ENCODE measurements at places on chromosomes 6 and 20.

DNA sequence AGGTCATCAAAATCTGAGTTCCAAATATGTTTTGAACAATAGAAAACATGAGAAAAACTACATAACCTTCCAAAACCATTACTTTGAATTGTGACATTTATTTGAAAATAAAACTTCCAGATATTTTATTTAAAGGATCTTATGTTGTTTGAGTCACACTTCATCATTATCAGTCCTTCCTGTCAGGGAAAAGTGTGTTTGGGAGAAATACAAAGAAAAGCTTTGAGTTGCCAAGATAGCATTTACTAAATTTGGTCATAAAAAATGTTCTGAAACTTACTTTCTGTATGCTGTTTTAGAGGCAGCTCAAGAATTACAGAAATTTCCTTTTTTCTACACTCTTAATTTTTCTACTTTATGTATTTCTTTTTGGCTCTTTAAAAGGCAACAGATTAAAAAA is 208.2 kb upstream of the RIN2 start:
- DNase-seq, result no peak

DNA sequence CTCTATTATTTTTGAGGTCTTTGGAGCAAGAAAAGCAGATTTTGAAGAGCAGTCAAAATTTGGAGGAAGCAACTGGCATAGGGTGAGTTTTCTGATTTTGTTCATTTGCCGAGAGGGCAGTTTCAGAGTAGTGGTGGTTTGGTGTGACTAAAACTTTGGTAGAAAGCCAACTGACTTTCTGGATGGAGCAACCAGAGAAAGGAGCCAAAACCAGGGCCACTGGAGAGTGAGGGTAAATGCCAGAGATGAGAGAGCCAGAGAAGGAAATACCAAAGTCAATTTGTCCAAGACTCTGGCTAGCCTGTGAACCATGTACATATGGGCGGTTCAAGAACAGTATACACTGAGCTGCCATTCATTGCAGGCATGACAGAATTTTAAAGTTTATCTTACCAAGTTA is 40.5 kb upstream of the ZBTB24 start:
- no peak for DNase-seq

DNA sequence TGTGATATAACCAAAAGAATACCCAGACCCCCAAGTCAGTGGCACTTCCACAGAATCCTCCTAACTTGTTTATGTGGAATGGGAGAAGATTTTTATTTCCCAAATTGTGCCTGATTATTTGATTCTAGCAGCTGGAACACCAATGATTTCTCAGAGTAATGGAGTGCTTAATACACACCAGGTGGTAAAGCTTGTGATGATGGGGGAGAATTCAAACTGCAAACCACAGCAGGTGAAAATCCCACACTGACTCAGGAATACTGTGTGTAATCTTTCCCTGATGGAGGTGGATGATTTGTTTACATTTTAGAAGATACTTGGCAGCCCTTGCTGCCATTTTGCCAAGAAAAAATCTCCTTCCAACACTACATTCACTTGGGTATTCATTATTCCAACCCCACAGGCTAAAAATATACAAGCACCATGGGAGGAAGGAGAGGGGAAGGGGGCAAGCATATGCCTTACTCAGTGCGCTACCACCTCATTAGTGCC is 212.7 kb upstream of the PLN start:
- DNase-seq, result no peak

- no peak for DNase-seq
Observed at GRCh38 chr6:12485226-12485764, 195.1 kb downstream of the EDN1 start.

- no peak for DNase-seq
Observed at GRCh38 chr6:20203561-20204511, 8.4 kb downstream of the MBOAT1 start.

- no peak for DNase-seq
Observed at GRCh38 chr6:76518443-76518842, 446.0 kb upstream of the IMPG1 start.

GRCh38 chr6:41785254-41785653 is 2.2 kb upstream of the TOMM6 start:
- DNase-seq, result no peak

DNA sequence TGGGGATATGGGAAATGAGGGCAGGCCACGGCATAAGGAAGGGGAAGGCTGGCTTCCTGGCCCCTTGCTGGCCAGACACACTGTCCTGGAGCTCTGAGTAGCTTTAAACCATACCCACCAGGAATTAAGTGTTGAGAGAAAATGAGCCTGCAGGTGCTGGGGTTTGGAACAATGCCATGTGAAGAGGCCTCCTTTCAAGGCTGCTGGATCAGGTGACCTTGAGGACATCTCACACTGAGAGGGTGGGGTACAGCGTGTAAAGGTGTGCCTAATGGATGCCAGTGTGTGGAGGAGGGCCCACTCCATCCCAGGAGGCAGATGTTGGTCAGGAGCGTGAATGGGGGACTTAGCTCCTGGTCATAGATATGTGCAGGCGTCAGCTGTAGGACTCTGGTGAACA is 74.8 kb upstream of the MLN start:
- no peak for DNase-seq

GRCh38 chr6:155412335-155412734 is 43.3 kb downstream of the NOX3 start:
- no peak for DNase-seq

- no peak for DNase-seq
Observed at GRCh38 chr6:133894795-133895358, 6.0 kb downstream of the TCF21 start.

- DNase-seq, result no peak
Observed at GRCh38 chr6:63795826-63796225, 160.2 kb downstream of the PHF3 start.

DNA sequence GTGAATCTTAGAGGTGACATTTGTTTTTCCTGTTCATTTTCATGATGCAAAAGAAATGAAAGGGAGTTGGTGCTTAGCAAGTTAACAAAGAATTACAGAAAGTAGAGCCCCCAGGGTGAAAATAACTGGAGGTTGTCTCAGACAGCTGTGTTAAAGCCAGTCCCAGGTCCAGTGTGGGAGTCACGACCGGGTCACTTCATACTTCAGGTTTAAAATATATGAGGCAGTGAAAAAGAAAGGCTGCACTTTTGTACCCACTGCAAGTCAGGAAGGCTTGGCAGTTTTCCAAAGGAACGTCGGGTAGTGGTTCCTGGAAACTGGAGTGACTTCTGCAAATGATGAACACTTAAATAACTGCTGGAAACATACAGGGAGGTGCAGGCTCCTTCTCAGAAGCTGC is 91.5 kb upstream of the THBS2 start:
- no peak for DNase-seq

- DNase-seq, result no peak
Observed at GRCh38 chr6:9523462-9523861, 891.4 kb downstream of the TFAP2A start.

DNA sequence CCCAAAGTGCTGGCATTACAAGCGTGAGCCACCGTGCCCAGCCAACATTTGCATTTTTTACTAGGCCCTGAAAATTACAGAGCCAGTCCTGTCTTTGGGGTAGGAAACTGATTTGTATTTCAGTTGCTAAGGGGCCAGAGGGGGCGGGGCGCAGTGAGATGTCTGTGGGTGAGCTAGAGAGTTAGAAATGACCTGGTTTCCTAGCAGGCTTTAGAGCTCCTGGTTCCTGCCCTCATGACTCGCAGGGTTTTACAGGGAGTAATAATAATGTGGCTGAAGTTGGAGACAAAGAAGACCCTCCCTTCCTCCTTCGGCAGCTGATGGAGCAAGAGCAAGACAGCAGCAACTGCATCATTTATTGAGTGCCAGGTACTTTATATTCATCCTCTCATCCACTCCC is 131.5 kb downstream of the TFAP2C start:
- DNase-seq, result no peak

GRCh38 chr6:5565971-5566370 is 304.7 kb downstream of the FARS2 start:
- no peak for DNase-seq

- no peak for DNase-seq
Observed at GRCh38 chr6:82415820-82416219, 52.2 kb downstream of the TPBG start.

GRCh38 chr6:74420221-74420620 is 724.2 kb downstream of the CD109 start:
- no peak for DNase-seq

GRCh38 chr6:69343851-69344250 is 453.0 kb downstream of the LMBRD1 start:
- DNase-seq, result no peak

DNA sequence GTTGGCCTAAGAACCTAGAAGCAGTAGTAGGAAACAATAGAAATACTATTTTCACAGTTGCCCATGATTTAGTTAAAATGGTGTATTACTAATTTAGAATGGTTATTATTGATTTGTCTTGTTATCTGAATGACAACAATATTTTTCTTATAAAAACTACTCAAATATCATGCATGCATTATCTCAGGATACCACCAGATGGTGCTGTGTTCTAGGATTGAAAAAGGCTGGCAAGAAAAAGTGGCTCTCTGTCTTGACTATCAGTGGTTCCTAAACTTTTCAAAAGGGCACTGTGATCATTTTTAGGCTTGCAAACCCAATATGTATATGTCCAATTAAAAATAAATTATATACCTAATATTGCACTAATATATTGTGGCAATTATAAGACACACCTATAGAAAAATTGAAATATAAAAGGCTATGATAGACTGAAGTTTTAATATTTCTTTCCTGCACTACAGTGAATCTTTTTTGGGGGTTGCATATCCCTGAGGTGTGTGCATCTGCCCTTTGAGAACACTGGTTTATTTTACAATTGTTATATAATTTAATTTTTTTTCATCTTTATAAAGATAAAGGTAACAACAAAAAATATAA is 131.7 kb upstream of the MLIP start:
- peak; percentile 34 for DNase-seq

DNA sequence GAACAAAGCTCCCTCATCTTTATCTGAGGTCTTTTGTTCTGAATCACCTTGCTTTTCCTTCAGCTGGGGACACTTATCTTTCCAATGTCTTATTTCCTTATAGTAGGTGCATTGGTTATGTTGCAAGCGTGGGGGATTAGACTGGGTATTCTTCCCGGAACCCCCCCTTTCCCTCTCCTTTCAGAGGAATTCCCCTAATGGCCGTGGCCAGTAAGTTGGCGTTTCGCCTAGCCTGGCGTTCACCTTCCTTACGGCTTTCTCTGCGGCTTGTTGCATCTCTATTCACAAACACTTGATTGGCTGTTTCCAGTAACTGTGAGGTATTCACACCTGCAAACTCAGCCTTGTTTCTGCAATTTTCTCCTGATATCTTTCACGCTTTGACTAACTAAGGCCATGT is 32.8 kb upstream of the FABP7 start:
- no peak for DNase-seq

DNA sequence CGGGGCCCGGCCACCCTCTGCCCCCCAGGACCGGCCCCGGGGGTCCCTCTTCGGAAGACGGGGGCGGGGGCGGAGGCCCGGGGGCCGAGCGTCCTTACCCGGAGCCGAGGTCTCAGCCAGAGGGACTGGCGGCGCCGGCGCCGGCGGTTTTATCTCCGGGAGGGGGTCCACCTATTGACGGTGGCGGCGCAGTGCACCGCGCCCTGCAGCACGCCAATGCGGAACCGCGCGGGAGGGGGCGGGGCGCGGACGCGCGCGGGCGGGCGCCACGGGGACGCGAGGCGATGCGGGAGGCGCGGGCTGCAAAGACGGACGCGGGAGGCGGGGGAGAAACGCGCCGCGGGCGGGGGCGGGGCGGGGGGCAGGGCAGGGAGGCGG is at the start of gene EEF1A2:
TSS of gene EEF1A2 (minus strand) at position 124 of the 378 bp plus-strand sequence. CDS start 1,320 bp downstream, outside the sequence.
- no peak for DNase-seq

- DNase-seq, result peak; percentile 50
Observed at GRCh38 chr20:50663095-50663821, 28.1 kb downstream of the RIPOR3 start.

GRCh38 chr6:39904946-39905639 is 29.2 kb downstream of the MOCS1 start:
- no peak for DNase-seq

DNA sequence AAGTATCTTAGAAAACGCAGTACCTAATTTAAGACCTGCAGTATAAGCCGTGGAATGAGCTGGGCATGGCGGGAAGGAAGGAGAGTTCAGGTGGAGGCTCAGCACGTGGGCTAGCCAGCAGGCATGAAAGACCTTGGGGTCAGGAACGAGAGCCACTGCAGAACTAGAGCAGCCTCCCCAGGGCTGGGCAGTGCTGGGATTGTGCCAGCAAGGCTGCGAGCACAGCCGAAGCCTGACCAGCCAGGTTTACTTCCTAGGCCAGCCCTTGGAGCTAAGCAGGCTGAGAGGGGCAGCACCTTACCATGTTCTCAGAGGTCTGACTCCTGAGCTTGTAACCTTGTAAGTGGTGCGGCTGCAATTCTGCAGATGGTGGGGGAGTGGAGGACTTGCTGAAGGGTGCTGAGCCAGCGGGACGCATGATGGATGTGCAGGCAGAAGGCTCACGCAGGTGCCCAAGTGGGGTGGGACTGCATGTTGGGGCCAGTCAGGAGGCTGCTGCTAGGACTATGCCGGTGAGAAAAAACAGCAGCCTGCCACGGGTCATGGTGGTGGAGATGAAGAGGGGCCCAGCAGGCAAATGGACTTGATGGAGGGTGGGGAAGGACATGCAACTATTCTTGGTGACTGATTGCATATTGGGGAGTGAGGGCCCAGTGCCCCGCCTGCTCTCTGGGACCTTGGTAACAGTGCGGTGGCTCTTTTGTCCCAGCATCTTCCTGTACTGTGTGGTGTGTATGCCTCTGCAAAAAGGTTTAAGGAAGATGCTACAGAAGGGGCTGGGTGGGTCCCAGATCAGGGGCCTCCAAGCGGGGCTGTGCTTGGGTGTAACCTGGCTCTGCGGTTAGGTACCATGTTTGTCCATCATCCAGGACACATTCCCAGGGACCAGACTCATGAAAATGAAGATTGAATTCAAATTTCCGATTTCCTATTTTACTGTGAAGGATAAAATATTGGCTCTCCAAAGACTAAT is 37.6 kb upstream of the IRF4 start:
- DNase-seq, result no peak

- no peak for DNase-seq
Observed at GRCh38 chr20:25317351-25318075, 69.6 kb downstream of the PYGB start.

- DNase-seq, result peak; percentile 35
Observed at GRCh38 chr6:92810913-92811312, 608.4 kb downstream of the EPHA7 start.

DNA sequence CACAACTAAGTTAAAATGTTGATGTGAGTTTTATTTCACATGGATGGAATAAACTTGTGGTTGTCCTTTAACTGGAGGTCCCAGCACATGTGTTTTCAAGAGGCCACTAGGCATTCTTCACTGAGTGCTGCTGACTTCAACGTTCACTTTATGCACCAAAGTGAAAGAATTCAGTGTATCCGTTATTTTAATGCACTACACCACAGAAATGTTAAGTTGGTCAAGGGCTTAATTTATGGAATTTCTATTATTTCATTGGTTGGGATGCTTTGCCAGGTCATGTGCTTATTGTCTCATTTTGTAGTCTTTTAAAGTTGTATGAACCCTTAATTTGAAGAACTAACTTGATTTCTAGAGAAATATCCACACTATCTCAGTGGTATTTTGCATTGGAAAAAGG is 106.4 kb downstream of the PPP1R14C start:
- DNase-seq, result no peak

GRCh38 chr20:45911486-45912343 is at the start of gene PLTP:
TSS of gene PLTP (minus strand) at chr20:45912155. CDS start at chr20:45911452, 703 bp downstream.
- peak; percentile 2 for DNase-seq

- DNase-seq, result no peak
Observed at GRCh38 chr6:159065759-159066329, 21.1 kb upstream of the TAGAP start.

- no peak for DNase-seq
Observed at GRCh38 chr6:1821513-1822183, 211.9 kb downstream of the FOXC1 start.
